ENCODE measurements at places on chromosomes 3 and 15. TPM values are rescaled to one million over a fixed set of nuclear protein-coding genes. Genes with fewer than 3 reads are reported as not detected.

The NR2E3 gene
- total RNA-seq, result 0.35 TPM

The GOLGA8K gene
- 1.2 TPM for total RNA-seq

DNA sequence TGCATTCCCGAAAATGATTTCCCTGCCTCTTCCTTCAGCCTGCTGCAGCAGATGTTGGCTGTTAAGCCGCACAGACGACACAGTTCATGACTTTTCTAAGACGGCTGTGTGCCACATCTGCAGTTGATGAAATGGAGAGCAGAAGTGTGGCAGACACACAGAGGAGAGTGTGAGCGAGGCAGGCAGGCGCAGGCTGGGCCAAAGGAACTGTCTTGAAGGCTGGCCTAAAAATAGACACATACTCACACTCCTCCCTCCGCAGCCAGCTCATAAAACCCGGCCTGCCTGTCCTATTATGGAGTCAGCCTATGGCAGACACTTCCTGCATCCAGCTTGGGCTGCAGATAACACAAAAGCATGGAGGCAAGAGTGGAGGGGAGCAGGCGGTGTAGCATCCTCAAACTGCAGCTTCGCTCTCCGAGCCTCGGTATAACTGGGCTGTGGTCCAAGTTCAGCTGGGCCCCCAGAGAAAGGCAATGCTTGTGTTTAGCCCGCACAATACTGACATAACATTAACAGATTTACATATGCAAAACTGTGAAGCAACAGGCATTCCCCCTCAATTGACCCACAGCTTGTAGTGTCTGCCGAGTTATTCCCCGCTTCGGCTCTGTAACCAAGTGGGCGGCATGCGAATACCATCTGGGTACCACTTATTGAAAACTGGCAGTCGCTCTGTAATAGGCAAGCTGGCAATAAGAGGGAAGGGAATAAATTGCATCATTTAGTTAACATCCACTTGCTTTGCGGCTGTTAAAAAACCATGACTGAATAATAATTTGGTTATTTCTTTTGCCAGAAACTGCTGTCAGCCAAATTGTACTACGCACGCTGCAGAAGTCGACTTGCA lies 40.8 kb downstream of the FOXP1 start:
- no peaks in the 10 kb centered on the region for H3K27me3 ChIP-seq
- peaks cover 18% of the 10 kb centered on the region for H3K4me1 ChIP-seq
- H3K4me3 ChIP-seq, result no peak overlapping the region

- no peak overlapping the region for H3K4me3 ChIP-seq
- DNase-seq, result no peak
- no peaks in the 10 kb centered on the region for H3K36me3 ChIP-seq
- no peak overlapping the region for H3K27ac ChIP-seq
These were observed 66.4 kb upstream of the TRA2B start for GRCh38 chr3:186004209-186004608.

DNA sequence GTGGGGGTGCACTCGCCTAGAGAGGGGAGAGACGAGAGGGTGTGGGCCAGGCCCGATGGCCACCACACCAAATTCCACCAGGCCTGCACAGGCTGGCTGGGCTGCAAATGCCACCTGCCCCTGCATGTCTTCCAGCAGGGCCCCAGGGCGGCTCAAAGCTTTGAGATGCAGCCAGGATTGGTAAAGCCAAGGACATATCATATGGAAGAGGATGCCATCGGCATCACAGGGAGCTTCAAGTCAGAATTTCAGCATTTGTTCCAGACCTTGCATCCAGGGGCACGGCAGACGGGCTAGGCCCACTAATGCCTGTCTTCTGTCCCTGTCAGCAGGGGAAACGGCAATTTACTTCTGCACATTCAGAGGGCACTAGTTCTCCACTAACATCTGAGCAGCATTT lies 97.8 kb downstream of the NUP210 start:
- no peaks in the 10 kb centered on the region for H3K27me3 ChIP-seq
- no peak overlapping the region for H3K4me3 ChIP-seq
- no peak overlapping the region for H3K27ac ChIP-seq
- DNase-seq, result no peak
- H3K4me1 ChIP-seq, result no peaks in the 10 kb centered on the region

The PTPRG gene
- 0.29 TPM for total RNA-seq

Measured in PC-3 (cell line).